ENCODE measurements at places on chromosomes 2 and 18. TPM values are rescaled to one million over a fixed set of nuclear protein-coding genes. Genes with fewer than 3 reads are reported as not detected.

The DES gene
- not detected for total RNA-seq

DNA sequence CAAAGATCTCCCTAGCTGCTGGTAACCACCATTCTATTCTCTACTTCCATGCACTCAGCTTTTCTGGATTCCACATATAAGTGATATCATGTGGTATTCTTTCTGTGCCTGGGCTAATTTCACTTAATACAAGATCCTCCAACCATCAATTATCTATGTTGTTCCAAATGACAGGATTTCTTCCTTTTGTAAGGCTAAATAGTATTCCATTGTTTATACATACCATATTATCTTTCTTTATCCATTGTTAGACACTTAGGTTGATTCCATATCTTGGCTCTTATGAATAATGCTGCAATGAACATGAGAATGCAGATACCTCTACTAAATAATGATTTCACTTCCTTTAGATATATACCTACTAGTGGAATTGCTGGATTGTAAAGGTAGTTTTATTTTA, 66.2 kb downstream of the ROCK2 start:
- DNase-seq, result no peak

DNA sequence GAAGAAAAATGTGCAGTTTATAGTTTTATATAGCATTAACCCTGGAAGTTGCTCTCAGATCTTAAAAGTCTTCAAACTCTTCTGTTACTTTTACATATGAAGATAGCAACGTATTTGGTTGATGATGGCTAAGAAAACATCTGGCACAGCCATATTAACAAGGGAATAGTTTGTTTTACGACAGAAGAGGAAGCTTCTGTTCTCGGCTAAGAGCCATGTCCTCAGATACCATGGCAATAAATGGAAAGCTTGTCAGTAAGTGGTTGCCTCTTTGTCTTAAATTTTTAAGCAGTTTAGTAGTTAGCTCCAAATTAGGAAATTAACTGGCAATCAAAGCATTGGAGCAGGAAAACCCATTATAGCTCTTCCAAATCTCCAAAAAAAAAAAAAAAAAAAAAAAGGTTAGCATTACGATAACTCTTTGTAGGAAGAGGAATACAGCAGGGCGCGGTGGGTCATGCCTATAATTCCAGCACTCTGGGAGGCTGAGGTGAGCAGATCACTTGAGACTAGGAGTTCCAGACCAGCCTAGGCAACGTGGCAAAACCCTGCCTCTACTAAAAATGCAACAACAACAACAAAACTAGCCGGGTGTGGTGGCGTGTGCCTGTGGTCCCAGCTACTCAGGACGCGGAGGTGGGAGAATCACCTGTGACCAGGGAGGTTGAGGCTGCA, 4.5 kb upstream of the STON1 start:
- no peak for DNase-seq

GRCh38 chr2:29723255-29724001, 198.0 kb downstream of the ALK start:
- DNase-seq, result no peak

The GALNT14 gene
- not detected for total RNA-seq
